Activated naive CD4-positive, alpha-beta T cell treated with Interleukin-2 at 50 U/mL for 16 hours (primary cell): ENCODE measurements at places on chromosomes 3 and 15.
A peak's percentile ranks its signal among the peaks of the same experiment; 100 is the strongest.

- no peak for DNase-seq
These were observed 220.0 kb downstream of the NR1D2 start for GRCh38 chr3:24164967-24165602.

- no peak for DNase-seq
These were observed 608 bp upstream of the PPCDC start for GRCh38 chr15:75022783-75023180.

GRCh38 chr3:105040026-105040622, 326.6 kb upstream of the ALCAM start:
- DNase-seq, result no peak

DNA sequence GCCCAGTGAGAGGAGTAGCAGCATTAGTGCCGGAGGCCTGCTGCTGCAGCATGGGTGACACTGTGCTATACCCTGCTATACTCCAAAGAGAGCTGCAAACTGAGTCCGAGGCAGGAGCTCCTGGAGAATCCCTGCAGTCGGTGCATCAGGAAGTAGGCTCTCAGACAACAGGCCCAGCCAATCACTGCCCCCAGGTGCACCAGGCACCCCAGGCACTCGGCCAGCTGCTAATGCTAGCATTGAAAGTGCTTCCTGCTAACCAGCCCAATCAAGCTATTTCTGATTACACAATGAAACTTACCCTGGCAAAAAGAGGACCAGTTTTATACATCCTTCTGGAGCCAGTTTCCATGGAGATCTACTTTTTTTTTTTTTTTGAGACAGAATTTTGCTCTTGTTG, 45.6 kb upstream of the IREB2 start:
- DNase-seq, result no peak

DNA sequence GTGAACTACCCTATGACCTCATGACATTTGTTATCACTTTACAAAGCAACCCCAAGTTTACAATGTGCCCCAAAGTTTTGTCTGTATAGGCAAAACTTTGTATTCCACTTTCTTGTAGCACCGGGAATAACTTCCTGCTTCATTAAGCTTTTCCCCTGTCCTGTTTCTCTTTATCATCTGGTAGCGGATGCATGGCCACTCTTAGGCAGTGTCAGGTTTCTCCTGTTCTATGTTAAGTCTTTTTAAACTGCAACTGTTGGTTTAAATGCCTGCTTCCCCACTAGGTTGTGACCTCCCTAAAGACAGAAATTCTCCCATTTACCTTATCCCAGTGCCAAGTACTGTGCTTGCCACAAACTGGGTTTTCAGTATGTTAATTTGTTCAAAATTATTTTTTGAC, 433.6 kb upstream of the DPH6 start:
- no peak for DNase-seq

DNA sequence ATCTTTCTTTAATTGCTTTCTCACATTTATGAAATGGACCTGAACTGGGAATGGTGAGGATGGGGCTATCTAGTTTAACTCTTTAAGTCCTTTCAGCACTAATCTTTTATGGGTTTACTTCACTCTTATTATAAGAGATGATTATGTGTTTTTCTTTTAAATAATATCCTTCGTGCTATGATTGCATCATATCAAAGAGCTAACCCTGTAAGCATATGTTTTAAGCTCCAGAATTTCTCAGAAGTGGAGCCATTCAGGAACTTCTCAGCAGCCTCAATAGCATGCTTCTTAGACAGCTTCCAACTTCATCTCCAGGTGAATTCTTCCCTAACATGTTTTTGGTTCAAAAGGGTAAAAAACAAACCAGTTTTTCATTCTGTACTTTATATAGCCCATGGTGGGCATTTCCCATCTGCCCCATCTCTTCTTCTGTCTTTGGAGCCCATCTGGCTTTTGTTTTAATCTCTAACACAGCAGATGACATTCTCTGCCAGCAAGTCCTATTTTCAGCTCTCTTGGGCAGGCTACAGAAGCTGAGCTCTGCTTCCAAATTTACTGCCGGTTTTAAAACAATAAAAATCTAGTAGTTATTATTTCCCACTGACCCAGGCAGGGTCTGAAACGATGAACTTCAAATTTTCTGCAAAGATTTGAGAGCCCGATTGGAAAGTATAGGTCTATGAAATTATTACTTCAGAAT, 26.8 kb upstream of the IL1RAP start:
- DNase-seq, result no peak

DNA sequence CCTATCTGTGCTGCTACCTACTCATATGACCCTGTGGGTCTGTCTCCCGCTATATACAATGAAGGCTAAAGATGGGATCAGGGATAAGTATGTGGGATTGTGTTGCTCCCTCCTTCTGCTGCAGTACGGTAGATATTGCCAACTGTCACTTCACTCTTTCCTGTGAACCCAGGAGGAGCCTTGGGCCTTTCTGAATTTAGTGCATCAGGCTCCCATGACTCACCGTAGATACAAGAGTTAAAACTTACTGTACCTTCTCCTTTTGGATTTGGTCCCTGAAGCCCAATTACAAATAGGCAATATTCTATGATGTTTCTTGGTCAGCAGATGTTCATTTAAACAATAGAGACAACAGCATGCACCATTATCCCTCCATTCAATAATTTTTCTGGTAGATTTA, 27.4 kb downstream of the MITF start:
- DNase-seq, result no peak

DNA sequence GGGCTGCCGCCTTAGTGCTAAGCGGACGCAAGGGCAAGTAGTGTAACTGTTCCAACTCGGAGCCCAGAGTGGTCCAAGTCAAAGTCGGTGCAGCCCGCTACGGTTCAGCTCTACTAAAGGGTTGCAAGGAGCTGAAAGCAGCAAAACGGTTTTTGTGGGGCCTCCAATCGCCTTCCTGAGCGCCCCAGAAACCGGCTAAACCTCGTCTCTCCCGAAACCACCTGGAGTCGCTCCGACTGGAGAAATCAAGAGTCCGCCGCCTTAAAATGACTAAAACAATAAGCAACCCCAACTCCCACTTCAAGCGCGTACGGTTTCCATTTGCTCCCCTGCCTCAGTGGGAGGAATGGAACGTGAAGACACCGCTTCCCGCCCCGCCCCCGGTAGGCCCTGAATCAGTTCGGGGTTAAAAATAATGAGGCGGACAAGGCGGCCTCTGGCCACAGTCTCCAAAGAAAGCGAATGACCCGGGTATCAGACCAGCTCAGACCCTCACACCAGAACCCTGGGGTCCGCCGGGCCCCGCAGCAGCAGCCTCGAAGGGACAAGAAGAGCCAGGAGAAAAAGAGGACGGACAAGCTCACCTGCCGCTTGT, 401 bp downstream of the SEC11A start:
- DNase-seq, result peak; percentile 68

- no peak for DNase-seq
These were observed 484.4 kb upstream of the TPRG1 start for GRCh38 chr3:188687389-188687788.

GRCh38 chr3:64133987-64134386, 91.3 kb downstream of the PRICKLE2 start:
- no peak for DNase-seq
